HS-27A (cell line): ENCODE measurements at places on chromosomes 4 and X.

DNA sequence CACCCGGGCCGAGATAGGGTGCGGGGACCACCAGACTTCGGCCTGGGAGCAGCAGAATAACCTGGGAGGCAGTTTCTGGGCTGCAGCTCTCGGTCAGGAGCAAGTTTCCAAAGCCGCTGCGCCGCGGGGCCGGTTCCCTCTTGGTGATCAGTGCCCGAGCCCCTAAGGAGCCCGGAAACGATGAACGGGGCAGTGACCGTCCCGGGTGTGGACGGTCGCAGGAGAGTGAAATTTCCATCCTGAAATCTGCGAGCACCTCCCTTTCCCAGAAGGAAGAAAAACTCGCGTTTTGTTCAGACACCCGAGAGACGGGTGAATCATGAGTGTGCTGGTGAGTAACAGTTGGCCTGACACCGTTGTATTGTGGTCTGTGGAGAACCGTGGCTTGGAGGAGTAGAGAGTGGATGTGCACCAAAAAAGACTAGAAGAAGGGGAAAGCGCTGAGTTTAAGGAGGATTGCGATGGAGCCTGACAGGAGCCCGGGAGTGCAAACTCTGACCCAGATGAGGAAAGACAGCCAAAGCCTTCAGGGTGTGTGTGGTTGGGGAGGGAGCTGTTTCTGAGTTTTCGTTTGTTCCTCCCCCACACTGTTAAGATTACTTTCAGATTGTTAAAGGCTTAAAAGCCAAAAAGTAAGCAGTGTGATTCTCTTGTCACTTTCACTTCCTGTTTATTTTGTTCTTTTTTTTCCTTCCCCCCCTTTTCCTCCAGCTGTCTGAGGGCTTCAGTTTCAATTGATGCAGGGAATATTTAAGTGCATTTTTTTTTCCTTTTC lies 828 bp downstream of the MCUB start:
- DNase-seq, result peak; percentile 55

DNA sequence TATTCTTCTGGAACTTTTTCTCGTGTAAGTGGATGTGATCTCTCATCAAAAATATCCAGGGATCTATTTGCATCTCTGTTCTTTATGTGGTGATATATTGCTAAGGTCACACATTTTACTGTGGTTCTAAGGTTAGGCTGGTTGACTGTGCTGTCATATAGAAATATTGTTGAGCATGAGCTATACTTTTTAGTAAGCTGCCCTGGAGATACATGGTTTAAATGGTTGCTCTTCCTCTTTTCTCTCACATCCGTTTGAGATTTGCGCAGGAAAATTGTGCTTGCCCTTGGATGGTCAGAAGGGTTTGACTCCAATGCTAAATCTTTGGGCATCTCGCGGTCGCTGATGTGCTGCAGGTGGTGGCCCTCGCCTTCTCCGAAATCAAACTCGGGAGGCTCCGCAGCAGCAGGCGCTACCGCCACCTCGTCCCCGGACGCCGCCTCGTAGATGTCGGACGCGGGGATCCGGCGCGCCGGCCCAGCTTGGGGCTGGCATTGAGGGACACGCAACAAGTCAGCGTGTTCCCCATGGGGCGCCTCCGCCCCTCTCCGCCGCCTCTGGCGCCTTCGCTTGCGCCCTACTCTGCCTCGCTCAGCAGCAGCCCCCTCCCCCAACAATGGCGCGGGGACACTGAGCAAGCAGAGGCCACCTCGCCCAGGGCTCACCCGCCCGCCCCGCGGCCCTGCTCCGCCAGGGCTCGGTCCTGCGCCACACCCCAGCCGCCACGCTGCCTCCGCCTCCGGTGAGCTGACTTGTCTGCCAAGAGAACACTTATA lies 154.5 kb downstream of the MSN start:
- no peak for DNase-seq

DNA sequence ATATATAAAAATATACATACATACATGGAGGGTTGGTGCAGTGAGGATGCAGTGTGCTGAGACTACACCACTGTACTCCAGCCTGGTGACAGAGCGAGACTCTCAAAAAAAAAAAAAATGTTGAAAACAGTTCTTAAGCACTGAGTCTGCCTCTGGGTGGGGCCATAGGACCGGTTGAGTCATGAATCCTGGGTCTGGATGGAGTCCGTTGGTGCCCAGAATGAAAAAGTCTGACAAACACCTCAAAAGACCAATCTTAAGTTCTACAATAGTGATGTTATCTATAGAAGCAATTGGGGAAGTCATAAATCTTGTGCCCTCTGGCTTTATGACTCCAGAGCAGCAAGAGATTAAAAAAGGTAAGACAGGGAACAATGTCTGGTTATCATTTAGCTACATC lies 70.4 kb downstream of the FGFBP1 start:
- DNase-seq, result no peak

GRCh38 chrX:152821145-152821765 lies 9.3 kb downstream of the CETN2 start:
- DNase-seq, result no peak

GRCh38 chrX:43025806-43026315 lies 247.9 kb upstream of the PPP1R2C start:
- DNase-seq, result no peak

DNA sequence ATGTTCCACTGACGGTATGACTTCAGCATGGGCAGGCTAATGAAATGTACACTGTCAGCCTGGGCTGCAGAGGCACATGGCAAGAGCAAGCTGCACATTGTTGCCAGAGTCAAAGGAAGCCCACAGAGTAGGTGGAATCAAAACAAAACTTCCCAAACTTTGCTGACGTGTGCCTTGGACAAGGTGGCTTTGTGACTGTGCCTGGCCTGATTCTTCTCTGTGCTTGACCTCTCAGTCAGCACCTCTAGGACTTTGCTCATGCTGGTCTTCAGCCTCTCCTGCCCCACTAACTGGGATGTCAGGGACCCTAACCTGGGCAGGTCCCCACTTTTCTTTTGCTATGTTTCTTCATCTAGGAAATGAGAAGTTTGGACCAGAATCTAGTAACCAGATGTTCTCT lies 40.5 kb upstream of the KIAA1210 start:
- DNase-seq, result no peak

DNA sequence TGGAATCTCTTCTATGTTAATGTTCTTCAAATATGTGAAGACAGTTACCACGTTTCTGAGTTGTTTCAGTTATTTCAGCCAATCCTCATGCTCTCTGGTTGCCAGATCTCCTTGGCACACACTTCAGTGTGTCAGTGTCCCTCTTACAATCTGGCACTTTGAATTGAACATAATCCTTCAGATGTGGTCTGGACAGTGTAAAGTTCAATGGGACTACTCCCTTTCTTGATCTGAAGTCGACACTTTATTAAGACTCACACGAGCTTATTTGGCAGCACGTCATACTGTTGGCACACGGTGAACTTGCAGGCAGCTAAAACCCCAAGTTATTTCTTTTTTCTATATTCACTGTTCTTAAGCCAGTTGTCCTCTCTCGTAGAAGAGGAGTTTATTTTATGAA lies 28.2 kb downstream of the ARSJ start:
- no peak for DNase-seq

DNA sequence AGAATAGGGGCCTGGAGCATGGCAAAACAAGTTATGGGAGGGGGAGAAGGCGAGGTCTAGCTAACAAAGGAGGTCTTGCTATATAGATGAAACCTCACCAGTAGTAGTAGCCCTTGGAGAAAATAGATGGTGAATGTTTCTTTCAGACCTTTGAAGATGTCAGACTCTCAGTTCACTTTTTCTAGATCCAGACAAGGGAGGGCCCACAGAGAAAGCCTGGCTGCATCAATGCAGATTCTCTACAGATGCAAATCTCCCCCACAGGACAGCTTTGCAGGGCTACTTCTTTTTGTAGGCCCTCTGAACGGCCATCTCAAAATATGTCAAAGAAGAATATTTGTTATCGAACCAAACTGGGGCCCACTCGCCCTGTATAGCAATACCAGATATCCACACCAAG lies 159.7 kb downstream of the ANK2 start:
- no peak for DNase-seq

GRCh38 chr4:155026715-155027114 lies 181.7 kb upstream of the NPY2R start:
- DNase-seq, result no peak

DNA sequence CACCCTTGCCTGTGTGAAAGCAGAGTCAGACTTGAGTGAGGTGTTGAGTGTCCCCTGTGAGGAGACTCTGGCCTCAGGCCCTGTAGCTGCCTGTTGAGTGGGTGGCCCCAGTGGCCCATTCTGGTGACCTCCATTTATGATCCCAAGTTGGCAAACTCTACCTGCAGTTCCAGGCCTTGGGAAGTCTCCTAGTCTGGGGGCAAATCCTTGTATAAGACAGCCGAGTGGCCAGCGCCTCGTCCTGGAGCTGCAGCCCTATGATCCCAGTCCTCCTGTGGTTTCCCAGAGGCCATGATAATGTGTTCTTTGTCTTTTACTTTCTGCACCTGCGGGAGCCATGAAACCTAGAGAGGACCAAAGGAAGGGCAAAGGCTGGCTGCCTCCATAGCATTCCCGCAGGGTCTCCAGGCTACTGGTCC lies 58.7 kb downstream of the NBDY start:
- DNase-seq, result no peak
